ENCODE measurements at places on chromosomes 2 and 18. TPM values are rescaled to one million over a fixed set of nuclear protein-coding genes. Genes with fewer than 3 reads are reported as not detected.

Gene PTH2R
- 1.2 TPM for total RNA-seq

Gene MREG
- total RNA-seq, result 1.3 TPM

Gene ANKRD30BL
- total RNA-seq, result 0.22 TPM

Gene FHOD3
- 27.7 TPM for total RNA-seq

Gene ONECUT2
- 0.35 TPM for total RNA-seq

Gene LRRC30
- 6.5 TPM for total RNA-seq

DNA sequence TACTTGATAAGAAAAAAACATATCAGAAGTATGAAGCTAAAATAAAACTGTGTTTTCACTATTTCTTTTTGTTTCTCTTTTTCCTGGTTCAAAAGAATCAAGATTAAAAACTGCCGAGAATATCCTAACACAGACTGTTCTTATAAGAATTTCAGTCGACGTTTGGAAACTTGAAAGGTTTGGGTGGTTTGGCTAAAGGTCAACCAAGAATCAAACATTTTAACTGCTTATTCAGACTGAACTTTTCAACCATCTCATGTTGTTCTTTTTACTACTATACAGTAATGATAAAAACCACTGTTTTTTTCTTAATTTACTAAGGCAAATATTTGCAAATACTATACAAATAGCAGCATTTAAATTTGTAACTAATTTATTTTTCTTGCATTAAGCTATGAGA is 308.5 kb upstream of the TFPI start:
- no peaks in the 10 kb centered on the region for H3K27me3 ChIP-seq
- DNase-seq, result peak; percentile 16
- no peaks in the 10 kb centered on the region for H3K36me3 ChIP-seq

DNA sequence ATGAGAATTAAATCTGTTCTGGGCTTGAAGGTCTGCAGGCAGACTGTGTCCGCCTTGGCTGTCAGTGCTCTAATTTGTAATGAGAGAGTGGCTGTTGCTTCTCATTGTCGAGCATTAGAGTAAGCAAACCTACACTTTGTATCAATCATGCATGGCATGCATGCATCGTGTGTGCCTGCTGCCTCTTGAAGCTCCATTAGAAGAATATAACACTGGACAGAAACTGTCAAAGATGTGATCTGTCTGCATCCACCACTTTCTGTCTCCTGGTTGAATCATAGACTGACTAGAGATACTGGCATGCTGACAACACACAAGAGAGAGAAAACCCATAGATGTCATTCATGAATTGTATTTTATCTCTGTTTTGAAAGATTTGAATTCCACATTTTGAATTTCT is 275.0 kb upstream of the NXPH2 start:
- H3K27ac ChIP-seq, result no peak overlapping the region
- H3K4me3 ChIP-seq, result no peak overlapping the region
- no peak for DNase-seq
- no peaks in the 10 kb centered on the region for H3K36me3 ChIP-seq
- H3K4me1 ChIP-seq, result no peaks in the 10 kb centered on the region

DNA sequence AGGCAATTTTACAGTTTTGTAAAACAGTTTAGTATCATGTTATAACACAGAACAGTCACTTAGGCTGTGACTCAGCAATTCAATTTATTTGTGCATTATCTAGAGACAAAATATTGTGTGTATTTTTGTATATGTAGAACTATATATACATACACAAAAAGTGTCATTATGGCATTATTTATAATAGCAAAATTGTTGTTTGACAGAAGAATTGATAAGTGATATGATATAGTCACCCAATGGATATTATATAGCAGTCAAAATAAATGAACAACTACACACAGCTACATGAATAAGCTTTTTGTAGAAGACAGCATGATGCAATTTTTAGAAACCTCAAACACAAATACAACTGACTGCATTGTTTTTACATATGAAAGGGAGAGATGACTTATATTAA is 334.0 kb downstream of the TRIB2 start:
- no peak overlapping the region for H3K27ac ChIP-seq
- no peak overlapping the region for H3K4me3 ChIP-seq
- no peaks in the 10 kb centered on the region for H3K27me3 ChIP-seq
- no peak for DNase-seq
- H3K36me3 ChIP-seq, result no peaks in the 10 kb centered on the region

DNA sequence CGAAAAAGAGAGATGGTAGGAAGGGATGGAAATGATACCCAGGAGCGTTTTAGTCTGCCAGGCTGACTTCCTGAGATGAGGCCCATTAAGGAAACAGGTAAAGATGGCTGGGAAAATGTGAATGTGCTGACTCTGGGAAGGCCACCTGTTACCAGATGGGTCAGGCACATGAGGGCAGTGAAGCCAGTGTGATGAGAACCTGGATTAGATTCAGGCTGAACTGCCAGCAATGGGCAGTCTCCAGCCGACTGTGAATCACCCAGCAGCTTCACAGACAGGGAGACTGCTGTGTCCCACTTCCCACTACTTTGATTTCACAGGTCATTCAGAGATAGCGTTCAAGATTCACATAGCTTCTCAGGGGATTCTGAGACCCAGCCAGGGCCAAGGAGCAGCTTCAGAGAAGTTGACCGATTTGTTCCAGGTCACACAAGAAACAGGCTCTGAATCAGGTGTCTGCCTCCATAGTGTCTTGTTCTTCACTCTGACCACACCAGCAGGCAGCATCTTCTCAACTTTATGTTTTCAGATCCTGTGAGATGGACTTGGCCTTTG is 26.4 kb downstream of the CAPN13 start:
- H3K4me1 ChIP-seq, result peaks cover 3% of the 10 kb centered on the region
- peaks cover 7% of the 10 kb centered on the region for H3K27me3 ChIP-seq
- no peak overlapping the region for H3K27ac ChIP-seq
- no peaks in the 10 kb centered on the region for H3K36me3 ChIP-seq

GRCh38 chr2:206616151-206616550 is 26.1 kb upstream of the FAM237A start:
- no peaks in the 10 kb centered on the region for H3K36me3 ChIP-seq
- H3K27ac ChIP-seq, result no peak overlapping the region
- no peak for DNase-seq
- no peaks in the 10 kb centered on the region for H3K27me3 ChIP-seq

DNA sequence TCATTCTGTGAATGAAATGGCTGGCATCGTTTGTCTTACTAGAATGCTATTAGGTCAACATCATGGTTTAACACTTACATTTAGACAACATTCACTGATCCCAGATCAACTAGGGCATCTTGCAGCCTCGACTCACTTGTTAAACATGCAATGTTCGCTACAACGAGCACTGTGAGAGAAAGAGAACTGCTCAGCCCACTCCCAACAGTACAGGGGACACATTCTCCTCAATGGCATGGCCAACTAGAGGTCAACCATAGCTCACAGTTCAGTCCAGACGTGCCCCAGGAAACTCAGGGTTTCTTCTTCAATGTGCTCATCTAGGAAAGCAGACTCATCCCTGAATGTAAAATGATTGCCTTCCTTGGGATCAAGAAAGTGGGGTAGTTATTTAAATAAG is 5.9 kb downstream of the WIPF1 start:
- H3K27ac ChIP-seq, result no peak overlapping the region
- peaks cover 22% of the 10 kb centered on the region for H3K4me1 ChIP-seq
- no peak overlapping the region for H3K4me3 ChIP-seq
- no peaks in the 10 kb centered on the region for H3K27me3 ChIP-seq
- no peaks in the 10 kb centered on the region for H3K36me3 ChIP-seq
- DNase-seq, result no peak

- no peak overlapping the region for H3K27ac ChIP-seq
- no peak overlapping the region for H3K4me3 ChIP-seq
- H3K36me3 ChIP-seq, result no peaks in the 10 kb centered on the region
- DNase-seq, result no peak
Measured at GRCh38 chr2:224312741-224313140, 89.2 kb downstream of the FAM124B start.

DNA sequence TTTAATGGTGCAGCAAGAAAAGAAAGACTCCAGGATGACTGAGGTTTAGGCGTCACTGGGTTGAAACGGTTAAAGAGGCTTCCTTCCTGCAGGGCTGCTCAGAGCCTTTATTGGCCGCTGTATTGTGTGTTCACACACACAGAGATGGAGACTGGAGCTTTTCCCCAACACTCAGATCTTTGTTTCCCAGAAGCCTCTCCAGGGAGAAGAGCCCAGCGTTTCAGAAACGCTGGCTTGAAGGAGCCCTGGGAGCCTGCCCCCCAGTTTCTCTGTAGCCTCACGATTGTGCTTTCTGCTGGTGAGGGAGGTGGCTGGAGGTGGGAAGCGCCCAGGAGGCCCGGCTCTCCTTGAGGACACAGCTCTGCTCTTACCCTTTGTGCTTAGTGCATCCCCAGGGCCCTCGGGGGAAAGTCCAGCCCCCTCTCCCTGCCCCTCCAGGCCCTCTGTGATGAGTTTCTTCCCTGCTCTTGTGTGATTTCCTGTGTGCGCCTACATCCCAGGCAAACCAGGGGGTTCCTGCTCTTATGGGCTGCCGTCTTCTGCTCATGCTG is 37.1 kb downstream of the RRM2 start:
- H3K4me1 ChIP-seq, result peaks cover 9% of the 10 kb centered on the region
- no peak overlapping the region for H3K4me3 ChIP-seq
- peaks cover 13% of the 10 kb centered on the region for H3K36me3 ChIP-seq
- no peak for DNase-seq
- H3K27me3 ChIP-seq, result no peaks in the 10 kb centered on the region

DNA sequence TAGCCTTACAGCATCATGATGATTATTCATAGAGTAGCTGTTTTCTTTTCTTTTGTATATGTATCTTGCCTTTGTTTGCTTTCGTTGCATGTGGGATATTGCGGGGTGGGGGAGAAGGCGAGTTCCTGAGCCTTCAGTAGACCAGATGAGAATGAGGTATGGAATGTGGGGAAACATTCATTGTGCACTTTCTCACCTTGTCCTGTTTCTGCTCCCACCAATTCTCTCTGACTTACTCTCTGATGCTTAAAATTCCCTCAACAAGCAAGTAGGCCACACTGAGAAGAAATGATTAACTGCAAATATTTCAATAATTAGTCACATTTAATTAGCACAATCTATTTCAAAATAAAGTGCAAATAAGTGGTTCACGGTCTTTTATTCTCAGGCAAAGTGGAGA is 31.0 kb downstream of the GKN2 start:
- H3K36me3 ChIP-seq, result no peaks in the 10 kb centered on the region
- H3K4me3 ChIP-seq, result no peak overlapping the region
- H3K27ac ChIP-seq, result no peak overlapping the region
- no peak for DNase-seq
- H3K4me1 ChIP-seq, result no peaks in the 10 kb centered on the region
- H3K27me3 ChIP-seq, result no peaks in the 10 kb centered on the region

- H3K4me1 ChIP-seq, result no peaks in the 10 kb centered on the region
- peak overlapping the region; percentile 15 for H3K27ac ChIP-seq
- H3K36me3 ChIP-seq, result no peaks in the 10 kb centered on the region
- no peak overlapping the region for H3K4me3 ChIP-seq
- H3K27me3 ChIP-seq, result no peaks in the 10 kb centered on the region
Measured at GRCh38 chr2:112023707-112024106, 31.4 kb upstream of the TMEM87B start.

GRCh38 chr2:221999166-221999565 is 299.6 kb downstream of the PAX3 start:
- DNase-seq, result no peak
- no peak overlapping the region for H3K27ac ChIP-seq
- no peaks in the 10 kb centered on the region for H3K27me3 ChIP-seq
- H3K36me3 ChIP-seq, result no peaks in the 10 kb centered on the region

GRCh38 chr2:12931186-12931844 is 214.6 kb downstream of the TRIB2 start:
- peak; percentile 77 for DNase-seq
- H3K36me3 ChIP-seq, result no peaks in the 10 kb centered on the region
- no peak overlapping the region for H3K4me3 ChIP-seq

- H3K4me1 ChIP-seq, result peaks cover 3% of the 10 kb centered on the region
- H3K4me3 ChIP-seq, result no peak overlapping the region
- no peak for DNase-seq
Measured at GRCh38 chr2:20173496-20174402, 51.2 kb downstream of the SDC1 start.

DNA sequence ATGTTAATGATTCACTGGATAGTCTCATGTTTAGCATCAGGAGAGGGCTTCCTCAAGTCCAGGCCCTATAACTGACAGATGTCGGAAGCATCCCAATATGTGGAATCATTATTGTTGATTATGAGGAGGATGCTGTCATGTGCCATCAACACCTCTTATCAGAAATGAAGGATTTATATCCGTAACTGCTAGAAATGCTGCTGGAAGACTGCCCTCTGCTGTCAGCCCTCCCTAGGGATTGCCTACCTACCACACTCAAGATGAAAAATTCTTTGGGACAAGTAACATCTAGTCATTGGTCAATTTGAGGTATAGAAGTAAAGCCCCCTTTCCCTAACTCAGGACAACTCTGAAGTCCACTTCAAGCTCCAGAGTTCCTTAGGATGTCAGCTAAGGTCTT is 1166.5 kb upstream of the NXPH2 start:
- H3K36me3 ChIP-seq, result no peaks in the 10 kb centered on the region
- DNase-seq, result no peak
- no peak overlapping the region for H3K27ac ChIP-seq

GRCh38 chr18:22814329-22814703 is 118.8 kb upstream of the RBBP8 start:
- no peak overlapping the region for H3K4me3 ChIP-seq
- no peaks in the 10 kb centered on the region for H3K36me3 ChIP-seq
- no peaks in the 10 kb centered on the region for H3K4me1 ChIP-seq
- no peaks in the 10 kb centered on the region for H3K27me3 ChIP-seq
- no peak for DNase-seq

DNA sequence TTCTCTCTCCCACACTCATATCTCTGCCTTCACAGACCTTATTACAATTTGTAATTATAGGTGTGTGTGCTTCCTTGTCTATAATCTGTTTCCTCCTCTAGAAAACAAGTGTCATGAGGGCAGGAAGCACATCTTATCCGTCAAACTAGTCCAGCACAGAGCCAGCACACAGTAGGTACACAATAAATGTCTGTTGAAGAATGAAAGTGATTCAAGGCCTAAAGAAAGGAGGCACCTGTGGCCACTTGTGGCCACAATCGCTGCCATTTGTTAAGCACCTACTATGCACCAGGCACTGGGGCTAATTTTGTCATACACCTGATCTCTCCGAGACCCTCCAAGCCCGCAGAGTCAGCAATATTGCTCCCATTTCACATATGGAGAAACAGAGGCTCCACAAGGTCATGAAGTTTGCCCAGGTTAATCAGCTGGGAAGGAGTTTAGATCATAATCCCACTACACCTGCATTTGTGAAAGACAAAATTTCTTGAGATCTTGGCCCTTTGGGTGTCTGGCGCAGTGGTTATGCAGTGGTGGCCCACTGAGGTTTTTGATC is 78.4 kb downstream of the TNS1 start:
- no peak for DNase-seq
- H3K27me3 ChIP-seq, result no peaks in the 10 kb centered on the region
- H3K27ac ChIP-seq, result no peak overlapping the region

DNA sequence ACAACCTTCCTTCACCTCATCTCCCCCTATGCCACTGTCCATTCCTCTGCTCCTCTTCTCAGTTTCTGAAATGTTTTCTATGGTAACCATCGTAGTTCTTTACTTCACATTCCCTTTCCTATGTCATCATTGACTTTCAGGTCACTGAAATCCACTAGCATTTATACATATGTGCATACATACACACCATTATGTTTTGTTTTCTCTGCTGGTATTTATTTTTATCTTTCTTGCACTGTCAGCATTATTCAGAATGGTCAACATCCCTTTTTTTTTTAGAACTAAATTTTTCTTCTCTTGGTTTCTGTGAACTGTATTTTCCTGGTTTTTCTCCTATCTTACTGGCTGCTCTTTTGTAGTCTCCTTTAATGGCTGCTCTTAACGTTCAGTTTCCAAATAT is 33.2 kb downstream of the ITGAV start:
- no peak for DNase-seq
- no peaks in the 10 kb centered on the region for H3K4me1 ChIP-seq
- H3K36me3 ChIP-seq, result peaks cover 6% of the 10 kb centered on the region
- no peak overlapping the region for H3K4me3 ChIP-seq
- H3K27ac ChIP-seq, result no peak overlapping the region
- no peaks in the 10 kb centered on the region for H3K27me3 ChIP-seq
